Frontal cortex (tissue), 4 donors: ENCODE measurements at places on chromosomes 2 and 18. TPM values are rescaled to one million over a fixed set of nuclear protein-coding genes. Genes with fewer than 3 reads are reported as not detected.

SLC66A3 gene
- total RNA-seq, result 7.3 TPM

ECEL1 gene
- 2.4 TPM for total RNA-seq

LRRC30 gene
- total RNA-seq, result not detected

PRKAG3 gene
- not detected for total RNA-seq

RBM44 gene
- 5.3 TPM for total RNA-seq

TUBA4B gene
- total RNA-seq, result not detected

PSD4 gene
- 3.3 TPM for total RNA-seq

BOLL gene
- not detected for total RNA-seq

FOXD4L1 gene
- total RNA-seq, result 0.41 TPM

FAM110C gene
- total RNA-seq, result 8.6 TPM

DNA sequence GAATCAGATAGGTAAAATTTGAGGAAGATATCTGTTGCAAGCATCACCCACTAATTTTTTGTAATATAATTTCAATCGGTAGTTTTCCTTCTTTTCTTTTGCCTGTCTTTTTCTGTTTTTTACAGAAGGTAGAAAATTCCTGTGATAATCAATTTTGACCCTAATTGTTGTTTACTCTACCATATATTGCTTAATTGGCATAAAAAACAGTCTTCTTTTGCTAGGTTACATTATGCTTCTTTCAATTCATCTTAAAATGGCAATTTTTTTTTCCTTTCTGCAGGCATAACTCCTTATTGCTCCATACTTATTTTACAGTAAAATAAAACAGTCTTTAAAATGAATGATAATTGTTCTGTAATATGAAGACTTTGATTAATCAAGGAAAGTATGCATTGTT lies 286.2 kb upstream of the LRP1B start:
- DNase-seq, result no peak

DNA sequence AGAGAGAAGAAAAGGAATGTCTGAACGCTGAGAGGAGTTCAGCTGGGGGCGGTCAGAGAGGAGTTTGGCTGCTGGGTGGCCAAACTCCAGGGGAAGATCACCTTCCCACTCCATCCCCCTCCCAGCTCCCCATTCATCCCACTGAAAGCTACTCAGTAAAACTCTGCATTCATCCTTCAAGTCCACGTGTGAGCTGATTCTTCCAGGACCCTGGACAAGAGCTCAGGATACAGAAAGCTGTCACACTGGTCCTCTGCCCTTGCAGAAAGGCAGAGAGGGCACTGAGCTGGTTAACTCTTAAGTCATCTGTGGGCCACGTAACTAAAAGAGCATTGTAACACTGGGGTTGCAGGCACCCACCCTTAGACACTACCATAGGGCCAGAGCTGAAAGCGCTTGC lies 132.1 kb upstream of the ARL4C start:
- no peak for DNase-seq

- no peak for DNase-seq
These were observed 11.2 kb upstream of the ZNF512 start for GRCh38 chr2:27571681-27572080.

DNA sequence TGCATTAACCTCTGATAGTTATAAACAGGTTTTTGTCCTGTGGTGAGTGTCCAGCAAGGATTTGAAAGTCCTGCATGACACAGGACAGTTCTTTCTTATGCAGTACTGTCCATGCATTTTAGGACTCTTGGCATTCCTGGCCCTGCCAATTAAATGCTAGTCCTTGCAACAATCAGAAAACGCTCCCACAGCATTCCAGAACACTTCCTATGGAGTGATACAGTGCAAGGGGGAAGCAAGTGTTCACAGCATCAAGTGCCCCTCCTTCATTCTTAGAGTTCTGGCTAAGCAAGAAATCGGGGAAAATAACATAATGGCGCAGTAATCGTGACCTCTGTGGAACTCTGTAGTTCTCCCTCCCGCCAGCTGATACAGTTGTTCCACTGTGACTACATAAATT lies 62.9 kb downstream of the ARHGAP28 start:
- DNase-seq, result no peak

DNA sequence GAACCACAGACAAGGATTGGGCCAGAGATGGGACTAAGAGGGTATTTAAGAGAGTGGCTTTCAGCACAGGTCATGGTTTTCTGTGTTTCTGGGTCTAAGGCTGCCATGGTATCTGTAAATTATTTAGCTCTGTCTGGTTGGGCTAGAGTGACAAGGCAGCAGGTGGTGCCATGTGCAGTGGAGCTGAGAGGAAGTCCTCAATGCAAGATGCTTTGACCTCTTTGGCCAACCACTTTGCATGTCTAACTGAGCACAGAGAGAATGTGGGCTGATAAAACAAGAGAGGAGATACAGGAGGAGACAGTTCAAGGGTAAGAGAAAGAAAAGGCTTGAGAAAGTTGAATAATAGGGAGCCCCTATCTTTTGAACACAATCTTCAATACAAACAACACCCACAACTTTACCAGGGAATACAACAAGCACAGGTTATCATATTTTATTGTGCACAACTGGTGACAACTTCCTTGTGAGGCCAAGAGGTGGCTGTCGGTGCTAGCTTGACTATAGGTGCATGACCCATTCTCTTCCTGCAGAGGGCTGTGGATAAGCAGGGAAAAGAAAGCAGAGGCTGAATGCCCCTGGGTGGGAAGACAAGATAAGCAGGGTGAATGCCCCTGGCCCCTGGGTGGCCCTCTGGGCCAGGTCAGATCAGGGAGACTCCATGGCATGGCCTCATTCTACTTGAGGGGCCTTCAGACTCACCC lies 12.3 kb downstream of the FLACC1 start:
- no peak for DNase-seq

- no peak for DNase-seq
These were observed 64.0 kb downstream of the SLC39A10 start for GRCh38 chr2:195721042-195721441.

DNA sequence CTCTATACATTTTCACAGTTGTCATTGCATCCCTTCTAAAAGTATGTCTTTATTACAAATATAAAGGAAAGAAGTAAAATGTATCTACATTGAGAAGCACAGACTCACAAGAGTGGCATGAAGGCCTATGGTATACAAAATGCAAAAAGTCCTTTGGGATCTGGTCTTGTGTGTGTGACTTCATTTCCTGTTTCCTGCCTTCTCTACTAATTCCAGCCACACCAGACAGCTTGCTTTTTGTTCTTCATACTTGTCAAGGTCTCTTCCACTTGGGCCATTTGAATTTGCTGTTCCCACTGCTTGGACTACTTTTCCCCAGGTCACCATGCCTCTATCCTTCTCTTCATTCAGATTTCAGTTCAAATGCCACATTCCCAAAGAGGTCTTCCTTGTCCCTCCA lies 6.7 kb upstream of the PNO1 start:
- no peak for DNase-seq

DNA sequence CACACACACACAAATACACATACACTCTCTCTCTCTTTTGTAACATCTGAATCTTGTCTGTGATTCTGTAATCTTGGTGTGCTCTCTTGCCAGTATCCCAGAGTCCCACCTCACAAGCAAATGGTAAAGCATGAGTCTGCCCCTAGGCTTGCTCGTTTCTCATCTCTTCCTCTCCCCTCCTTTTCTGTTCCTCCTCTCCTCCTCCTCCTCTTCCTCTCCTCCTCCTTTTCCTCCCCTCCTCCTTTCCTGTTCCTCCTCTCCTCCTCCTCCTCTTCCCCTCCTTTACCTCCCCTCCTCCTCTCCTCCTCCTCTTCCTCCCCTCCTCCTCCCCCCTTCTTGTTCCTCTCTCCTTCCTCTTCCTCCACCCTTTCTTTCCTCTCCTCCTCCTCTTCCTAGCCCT lies 59.0 kb downstream of the TNFRSF11A start:
- DNase-seq, result no peak

GRCh38 chr2:178386986-178387597 lies 63.9 kb downstream of the PRKRA start:
- no peak for DNase-seq

DNA sequence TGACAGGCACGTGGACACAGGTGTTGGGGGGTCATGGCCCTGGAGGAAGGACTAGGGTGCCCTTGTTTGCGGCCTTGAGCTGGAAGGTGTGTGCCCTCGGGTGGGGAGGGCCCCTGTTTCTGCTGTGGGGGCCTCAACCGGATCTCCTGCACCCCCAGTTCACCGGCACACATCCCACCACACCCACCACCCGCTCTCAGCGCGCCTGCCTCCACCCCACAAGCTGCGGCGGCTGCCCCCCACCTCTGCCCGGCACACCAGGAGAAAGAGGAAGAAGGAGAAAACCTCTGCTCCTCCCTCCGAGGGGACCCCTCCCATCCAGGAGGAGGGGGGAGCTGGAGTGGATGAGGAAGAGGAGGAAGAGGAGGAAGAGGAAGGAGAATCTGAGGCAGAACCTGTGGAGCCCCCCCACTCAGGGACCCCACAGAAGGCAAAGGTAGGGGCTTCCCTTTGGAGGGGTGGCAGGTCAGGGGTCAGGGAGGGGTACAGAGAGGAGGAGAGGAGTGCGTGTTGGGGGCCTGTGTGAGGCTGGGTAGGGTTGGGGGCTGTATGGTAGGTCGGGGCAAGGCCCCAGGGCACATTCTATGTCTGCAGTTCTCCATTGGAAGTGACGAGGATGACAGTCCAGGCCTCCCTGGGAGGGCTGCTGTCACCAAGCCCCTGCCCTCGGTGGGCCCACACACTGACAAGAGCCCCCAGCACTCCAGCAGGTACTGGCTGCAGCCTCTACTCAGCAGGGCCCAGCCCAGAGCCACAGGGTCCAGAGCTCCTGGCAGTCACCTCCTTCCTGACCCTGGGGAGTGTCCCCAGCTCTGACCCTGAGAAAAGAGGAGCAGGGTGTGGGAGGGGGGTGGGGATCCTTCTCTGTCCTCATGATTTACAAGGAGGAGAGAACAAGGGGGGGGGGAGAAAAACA lies 1.8 kb downstream of the SLC4A3 start:
- no peak for DNase-seq

- no peak for DNase-seq
These were observed 111.3 kb downstream of the GALNT1 start for GRCh38 chr18:35692866-35693265.

- no peak for DNase-seq
These were observed 366.3 kb upstream of the TFPI start for GRCh38 chr2:187920511-187920910.

DNA sequence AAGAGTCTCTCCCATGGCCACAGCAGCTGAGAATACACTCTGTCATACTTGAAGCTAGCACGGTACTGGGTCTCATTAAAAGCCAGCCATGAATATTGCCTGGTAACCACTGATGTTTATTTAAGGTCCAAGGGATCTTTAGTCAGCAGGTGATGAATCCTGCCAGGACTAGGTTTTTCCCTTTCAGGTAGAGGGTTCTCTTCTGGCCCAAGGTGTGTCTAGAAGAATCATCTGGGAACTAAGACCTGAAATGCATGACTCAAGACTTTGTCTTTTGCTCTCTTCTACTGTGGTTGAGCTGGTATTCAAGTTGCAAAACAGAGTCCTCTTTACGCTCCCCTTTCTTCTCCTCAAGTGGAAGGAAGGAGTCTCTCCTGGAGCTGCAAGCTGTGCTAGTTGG lies 400.5 kb upstream of the FSIP2 start:
- DNase-seq, result no peak

DNA sequence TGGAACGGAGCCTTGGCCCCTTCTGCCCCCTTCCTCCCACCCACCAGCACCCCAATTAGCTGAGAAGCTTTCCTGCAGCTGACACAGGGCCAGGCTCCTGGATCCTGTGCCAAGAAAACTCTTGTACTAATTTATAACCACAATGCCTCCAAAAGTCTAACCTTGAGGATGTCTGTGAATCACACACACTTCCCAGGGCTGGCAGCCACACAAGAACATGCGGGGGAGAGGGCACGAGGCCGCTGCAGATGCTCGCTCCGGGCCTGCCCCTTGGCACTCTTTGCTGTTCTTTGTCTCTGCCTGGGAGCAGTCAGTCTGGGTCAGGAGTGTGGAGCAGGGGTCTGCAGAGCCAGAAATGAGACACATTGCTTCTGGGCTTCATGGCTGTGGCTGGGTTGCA lies 62.7 kb upstream of the KIF5C start:
- no peak for DNase-seq

GRCh38 chr2:51424418-51424817 lies 392.5 kb upstream of the NRXN1 start:
- DNase-seq, result no peak

DNA sequence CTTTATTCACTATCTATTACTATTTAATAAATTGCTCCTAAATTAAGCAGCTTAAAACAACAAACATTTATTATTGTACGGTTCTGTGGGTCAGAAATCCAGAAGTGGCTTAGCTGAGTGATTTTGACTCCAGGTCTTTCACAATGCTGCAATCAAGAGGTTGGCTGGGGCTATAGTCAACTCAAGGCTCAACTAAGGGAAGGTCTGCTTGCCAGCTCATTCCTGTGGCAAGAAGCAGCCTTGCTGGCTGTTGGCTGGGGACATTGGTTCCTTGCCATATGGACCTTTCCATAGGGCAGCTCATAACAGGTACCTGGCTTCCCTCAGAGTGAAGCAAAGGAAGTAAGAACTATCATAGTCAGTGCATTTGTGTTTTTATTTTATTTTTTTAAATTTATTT lies 5.0 kb upstream of the MRPL19 start:
- no peak for DNase-seq

GRCh38 chr18:27211569-27211968 lies 26.5 kb upstream of the CHST9 start:
- DNase-seq, result no peak

DNA sequence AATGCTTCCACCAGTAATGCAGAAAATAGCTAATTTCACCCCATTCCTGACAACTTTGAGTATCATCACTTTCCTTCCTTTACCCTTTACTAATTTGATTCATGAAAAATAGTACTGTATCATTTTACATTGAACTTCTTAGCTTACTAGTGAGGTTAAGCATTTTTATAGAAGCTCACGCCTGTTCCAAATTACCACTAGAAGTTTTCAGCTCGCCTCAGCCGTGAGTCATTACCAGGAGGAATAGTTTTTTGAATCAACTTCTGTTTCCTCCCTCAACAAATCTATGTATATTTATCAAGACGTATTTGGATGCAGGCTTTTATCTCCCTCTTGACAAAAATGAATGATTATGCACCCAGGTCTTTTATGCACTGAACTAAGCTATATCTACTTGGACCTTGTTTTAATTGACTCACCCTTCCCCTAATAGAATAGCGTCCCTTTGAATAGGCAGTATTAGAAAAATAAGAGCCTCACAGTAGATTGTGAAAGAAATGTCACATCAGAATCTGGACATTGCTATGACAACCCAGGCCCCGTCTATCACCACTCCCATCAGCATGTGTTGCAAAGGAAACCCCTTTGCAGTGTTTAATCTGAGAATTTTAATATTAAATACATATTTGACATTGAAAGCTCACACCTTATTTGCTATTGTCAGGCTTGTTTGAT lies 207.4 kb upstream of the NRP2 start:
- DNase-seq, result no peak

DNA sequence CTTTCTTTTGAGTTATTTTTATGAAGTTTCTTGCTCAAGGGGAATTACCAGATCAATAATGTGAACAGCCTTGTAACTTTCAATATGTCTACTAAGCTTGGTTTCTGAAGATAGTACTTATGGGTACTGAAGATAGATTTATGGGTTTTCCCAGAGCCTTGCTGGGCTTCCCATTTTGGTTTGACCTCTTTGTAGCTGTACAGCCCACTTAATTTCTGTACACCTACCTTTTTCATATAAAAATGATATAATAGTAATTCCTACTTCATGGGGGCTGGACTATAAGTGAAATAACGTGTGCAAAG lies 22.2 kb downstream of the IL1R2 start:
- DNase-seq, result no peak

- no peak for DNase-seq
These were observed 44.9 kb downstream of the SOCS6 start for GRCh38 chr18:70333757-70334156.

GRCh38 chr2:51212374-51212773 lies 180.4 kb upstream of the NRXN1 start:
- DNase-seq, result no peak
